HFF-Myc (cell line): ENCODE measurements at places on chromosomes 1 and 21.
A peak's percentile ranks its signal among the peaks of the same experiment; 100 is the strongest.

GRCh38 chr1:198849093-198849492 lies 210.3 kb downstream of the PTPRC start:
- no peak for DNase-seq

DNA sequence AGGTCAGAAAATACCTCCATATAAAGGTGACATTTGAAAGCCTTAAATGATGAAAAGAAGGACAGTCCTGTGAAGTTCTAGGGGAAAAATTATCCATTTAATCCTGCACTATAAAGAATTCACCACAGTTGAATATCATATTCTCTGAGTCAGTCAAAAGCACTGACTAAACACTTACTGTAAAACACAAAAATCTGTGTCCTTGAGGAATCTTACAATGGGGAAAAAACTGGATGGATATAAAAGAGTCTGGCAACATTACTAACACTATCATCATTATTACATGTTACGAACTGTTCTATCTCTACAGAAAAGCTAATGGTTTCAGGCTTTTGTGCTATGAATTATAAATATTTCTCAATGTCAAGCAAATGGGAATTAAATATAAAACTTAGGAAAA lies 42.4 kb upstream of the HP1BP3 start:
- no peak for DNase-seq

DNA sequence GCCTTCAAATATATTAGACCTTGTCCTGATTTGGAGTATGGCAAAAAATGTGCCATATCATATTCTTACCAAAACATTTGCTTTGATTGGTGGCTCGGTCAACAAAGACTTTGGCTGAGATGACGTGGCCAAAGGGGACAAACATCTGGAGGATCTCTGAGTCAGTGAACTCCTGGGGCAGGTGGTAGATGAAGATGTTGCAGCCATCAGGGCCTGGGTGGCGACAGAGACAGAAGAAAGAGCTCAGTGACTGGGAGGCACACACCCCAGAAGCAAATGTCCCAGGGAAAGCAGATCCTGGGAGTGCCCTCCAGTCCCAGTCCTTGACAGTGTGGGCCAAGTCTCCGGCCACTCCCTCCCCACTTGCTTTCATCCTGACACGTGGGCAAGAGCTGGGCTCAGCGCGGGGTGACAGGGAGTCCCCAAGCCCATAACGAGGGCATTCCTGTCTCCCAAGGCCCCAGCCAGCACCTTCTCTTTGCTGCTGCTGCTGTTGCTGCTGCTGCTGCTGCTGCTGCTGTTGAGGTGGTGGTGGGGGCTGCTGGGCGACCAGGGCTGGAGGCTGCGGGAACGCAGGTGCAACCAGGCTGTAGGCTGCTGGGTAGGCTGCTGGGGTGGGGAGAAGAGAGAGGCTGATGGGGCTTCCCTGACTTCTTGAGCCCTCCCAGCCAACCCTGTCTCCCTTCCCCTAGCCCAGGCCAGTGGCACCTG lies 10.7 kb downstream of the CELF3 start:
- DNase-seq: no peak

DNA sequence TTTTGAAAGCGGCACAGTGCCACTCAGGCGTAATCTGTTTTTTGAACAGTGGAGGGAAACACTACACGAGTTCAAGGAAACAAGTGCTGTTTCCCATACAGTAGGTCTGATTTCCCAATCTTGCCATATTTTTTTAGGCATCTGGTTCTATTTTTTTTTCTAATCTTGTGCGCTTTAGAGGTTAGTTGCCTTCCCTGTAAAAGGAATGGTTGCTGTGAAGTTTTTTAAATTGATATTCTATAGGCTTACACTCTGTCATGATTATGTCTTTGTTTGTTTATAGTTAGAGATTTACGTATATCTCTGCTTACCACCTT lies 1.2 kb downstream of the NASP start:
- DNase-seq: no peak

GRCh38 chr1:42266253-42267135 lies 68.5 kb downstream of the FOXJ3 start:
- no peak for DNase-seq

- DNase-seq: no peak
Observed at GRCh38 chr1:99327357-99327756, 63.1 kb downstream of the PLPPR4 start.

DNA sequence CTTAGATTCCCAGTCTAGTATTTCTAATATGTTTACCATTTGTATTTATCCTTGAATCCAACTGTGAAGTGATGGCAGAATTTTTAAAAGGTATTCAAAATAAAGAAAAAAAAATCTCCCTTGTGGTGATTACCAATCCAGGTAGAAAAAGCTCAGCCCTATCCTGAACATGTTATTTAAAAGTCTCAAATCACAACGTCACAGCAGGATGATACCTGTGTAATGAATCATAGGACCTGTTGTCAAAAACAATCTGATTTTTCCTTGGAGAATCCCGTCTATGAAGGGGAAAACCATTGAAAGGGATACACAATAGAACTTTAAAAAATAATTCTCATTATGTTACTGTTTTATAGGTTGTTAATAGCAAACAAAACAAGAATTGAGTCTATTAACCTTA lies 76.9 kb upstream of the LBR start:
- DNase-seq: no peak

DNA sequence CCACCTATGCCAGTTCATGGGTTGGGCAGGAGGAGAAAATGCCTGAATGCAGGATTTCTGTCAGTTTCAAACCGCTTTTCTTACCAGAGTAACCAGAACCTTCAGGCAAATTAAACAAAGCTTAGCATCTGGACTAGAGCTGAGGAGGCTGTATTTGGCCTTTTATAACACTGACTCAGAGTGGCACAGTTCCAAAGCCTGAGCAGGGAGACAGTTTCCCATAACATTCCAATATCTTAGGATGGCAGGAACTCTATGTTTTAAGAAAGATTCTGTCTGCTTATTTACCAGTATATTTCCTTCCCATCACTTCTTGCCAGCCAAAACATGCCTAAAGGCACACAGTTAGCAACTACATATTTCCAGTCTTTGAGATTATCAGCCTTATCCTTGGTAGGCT lies 46.8 kb downstream of the UBR4 start:
- peak; percentile 70 for DNase-seq

DNA sequence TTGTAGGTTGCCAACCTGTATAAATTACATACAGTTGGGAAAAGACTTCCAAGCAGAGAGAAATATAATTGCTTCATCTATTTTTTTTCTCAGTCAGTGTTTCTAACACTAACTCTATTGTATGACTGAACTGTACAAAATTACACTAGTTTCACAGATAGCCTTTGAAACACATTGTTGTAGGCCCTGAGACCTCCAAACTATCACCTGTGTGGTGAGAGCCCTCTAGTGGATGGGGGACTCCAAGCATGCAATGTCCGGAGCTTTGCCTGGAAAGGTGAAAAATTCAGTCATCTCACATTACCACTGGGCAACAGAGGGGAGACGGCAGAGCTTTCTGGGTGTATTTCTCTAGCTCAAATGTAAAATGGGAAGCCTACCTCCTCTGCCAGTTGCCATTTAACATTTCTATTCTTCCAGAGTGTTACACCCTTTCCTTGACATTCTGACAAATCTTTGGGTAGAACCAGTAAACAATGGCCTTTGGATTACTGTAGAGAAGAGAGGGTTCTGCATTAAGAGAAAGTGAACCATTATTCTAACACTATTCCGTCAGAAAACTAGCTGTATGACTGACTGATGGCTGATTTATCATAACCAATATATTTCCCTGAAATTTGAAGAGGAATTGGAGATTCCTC lies 212.2 kb downstream of the LYPLAL1 start:
- DNase-seq: no peak

DNA sequence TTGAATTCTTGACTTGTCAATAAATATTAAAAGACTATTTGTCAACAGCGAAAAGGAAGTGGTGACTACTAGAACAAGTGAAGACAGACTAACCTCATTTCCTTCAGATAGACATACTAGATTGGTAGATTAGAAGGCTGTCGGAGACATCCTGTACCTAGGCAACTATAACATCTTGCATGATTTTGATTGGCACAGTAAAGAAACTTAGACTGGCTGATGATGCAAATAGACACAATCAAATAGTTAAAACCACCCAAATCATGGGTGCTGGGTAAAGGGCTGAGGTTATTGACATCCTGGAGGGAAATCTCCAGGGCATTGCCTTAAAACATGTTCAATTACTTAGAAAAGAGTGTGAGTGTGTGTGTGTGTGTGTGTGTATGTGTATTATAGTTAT lies 85.9 kb upstream of the EDEM3 start:
- no peak for DNase-seq

- DNase-seq: no peak
Observed at GRCh38 chr1:56360021-56360420, 219.3 kb downstream of the PLPP3 start.

GRCh38 chr1:1068517-1069055 lies 5.5 kb downstream of the RNF223 start:
- no peak for DNase-seq

GRCh38 chr1:47701741-47702515 lies 264.1 kb downstream of the FOXD2 start:
- no peak for DNase-seq

GRCh38 chr1:6507037-6507428 lies 15.6 kb upstream of the PLEKHG5 start:
- no peak for DNase-seq

DNA sequence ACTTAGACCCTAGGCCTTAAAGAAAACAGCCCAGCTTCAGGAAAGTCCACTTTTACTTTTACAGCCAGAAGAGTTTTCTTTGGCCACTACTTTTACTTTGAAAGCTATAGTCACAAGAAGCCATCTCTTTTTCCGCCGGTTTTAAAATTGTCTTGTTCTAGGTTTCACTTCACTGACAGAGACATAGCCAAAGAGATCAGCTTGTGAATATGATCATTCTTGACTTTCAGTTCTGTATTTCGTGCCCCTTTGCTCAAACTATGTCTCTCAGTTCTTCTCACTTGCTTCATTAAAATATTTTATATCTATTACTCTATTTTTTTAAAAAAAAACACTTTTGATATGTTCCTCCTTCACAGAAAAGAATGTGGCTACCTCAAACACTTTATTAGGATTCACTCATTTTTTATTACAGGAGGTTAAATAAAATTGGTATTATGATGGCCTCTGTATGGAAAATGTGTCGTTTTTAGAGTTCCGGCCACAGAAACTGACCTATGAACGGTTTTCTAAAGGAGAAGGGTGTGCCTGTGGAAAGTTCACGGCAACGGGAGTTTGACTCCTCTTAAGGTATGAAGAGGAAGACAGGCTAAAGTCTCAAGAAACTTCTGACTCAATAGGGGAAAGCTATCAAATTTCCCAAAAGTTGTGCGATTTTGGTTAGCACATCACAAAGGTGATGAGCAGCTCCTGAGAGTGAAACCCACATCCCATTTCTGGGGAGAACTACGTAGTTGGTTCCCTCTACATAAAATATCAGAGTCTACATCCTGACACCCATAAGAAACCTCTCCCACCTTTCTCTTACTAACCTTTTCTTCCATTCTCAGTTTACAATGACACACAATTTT lies 1.2 kb downstream of the MCOLN2 start:
- no peak for DNase-seq

DNA sequence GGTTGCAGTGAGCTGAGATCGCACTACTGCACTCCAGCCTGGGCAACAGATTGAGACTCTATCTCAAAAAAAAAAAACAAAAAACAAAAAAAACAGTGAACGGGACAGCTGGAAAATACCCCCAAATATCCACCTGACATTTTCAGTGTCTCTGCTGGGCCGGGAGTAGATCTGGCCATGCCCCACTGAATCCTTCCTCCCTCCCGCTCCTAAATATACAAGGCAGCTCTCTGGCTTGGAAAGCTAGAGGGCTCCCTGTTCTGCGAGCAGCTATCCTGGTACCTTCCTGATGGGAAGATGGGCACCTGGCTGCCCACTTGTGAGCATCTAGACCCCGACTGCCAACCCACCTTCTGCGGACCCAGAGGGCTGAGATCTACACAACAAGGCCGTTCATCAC lies 21.4 kb downstream of the SPSB1 start:
- no peak for DNase-seq

DNA sequence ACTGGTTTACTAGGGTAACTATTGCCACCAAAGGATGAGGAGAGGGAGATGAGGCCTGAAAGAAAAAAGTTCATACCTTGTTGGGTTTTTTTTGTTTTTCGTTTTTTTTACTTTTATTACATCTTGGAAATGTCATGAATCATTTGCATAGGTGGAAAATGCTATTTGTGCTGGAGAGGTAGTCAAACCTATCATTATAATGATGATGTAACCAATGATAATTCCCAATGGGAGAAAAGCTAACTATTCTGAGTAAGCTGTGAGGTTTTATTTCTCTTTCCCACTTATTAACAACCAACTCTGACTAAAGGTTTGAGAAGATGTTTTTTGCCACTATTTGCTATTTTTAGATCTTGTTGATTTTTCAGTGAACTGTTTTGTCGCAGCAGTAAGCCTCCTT lies 29.0 kb downstream of the SH3GLB1 start:
- DNase-seq: no peak

DNA sequence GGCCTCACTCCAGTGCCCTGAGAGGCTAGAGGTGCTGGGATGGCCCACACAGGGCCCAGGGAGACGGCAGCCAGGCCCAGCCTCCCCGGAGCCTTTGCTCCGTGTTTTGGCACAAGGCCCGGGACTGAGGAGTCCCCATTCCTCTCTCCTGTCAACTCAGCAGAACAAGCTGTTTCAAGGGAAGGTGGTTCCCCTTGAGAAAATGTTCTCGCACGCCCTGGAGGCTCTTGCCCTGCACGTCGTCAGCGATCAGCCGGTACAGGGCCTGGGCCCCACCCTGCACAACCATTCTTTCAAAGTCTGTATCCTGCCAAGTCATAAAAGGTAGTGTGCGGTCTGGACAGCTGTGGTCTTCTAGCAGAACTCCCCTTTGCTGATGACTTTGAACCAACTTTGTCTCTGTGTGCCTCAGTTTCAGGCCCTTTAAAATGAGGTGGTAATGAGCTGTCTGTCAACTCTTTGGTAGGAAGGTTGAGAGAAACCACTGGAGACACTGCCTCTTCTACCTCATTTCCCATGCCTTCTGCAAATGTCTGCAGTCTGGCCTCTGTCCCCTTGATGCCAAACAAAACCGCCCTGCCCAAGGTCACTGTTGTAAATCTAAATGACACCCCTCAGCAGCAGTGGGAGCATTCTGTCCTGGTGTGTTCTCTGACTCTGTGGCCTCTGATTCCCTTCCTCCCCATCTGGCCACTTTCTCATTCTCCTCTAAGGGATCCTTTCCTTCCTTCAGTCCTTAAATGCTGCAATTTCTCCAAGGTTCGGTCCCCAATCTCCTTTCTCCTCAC lies 138.6 kb upstream of the JUN start:
- DNase-seq: no peak

DNA sequence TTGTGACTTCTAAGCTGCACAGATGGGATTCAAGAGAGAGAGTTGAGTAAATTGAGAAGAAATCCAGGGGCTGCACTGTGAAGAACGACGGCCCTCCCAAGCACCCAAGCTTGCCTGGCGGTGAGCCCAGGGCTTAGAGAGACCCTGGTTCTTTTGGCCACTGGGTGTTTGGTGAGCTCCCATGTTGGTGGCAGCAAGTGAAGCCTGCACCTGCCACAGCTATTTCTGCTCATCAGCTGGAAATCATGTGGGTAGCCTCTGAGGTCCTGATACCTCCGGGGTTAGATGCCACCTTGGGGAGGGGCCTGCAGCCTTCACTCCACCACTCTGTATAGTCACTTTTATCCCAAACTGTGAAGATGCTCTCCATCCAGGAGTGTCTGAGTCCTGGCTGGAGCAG lies 6.2 kb upstream of the BTG2 start:
- no peak for DNase-seq

- DNase-seq: no peak
Observed at GRCh38 chr1:48644190-48644900, 132.3 kb downstream of the BEND5 start.

GRCh38 chr1:204932573-204932909 lies 61.9 kb downstream of the NFASC start:
- no peak for DNase-seq

GRCh38 chr1:20964540-20965484 lies 177.7 kb upstream of the HP1BP3 start:
- no peak for DNase-seq

- no peak for DNase-seq
Observed at GRCh38 chr1:88726697-88727096, 42.6 kb downstream of the PKN2 start.
